ENCODE measurements at places on chromosomes 12 and 14.

GRCh38 chr14:61700104-61700886 lies 5.0 kb downstream of the HIF1A start:
- DNase-seq: no peak

DNA sequence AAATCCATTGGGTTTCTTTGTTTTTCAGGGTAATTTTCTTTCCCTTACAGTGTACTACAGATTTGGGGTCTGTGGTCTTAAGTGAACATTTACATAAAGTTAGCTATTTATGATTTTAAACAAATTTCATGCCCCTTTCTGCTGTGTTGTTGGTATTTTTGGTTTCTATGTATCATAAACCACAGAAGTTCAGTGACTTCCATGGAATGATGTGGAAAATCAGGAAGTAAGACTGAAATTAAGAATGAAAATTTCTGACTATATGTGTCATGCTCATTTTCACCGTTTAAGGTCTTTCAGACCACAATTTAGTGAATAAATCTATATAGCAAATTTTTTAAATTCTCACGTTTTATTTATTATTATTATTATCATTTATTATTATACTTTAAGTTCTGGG lies 31.7 kb downstream of the ETV6 start:
- no peak for DNase-seq

GRCh38 chr14:55799508-55800095 lies 219.6 kb downstream of the KTN1 start:
- DNase-seq: no peak

- no peak for DNase-seq
Measured at GRCh38 chr12:130288206-130288605, 49.5 kb upstream of the PIWIL1 start.

DNA sequence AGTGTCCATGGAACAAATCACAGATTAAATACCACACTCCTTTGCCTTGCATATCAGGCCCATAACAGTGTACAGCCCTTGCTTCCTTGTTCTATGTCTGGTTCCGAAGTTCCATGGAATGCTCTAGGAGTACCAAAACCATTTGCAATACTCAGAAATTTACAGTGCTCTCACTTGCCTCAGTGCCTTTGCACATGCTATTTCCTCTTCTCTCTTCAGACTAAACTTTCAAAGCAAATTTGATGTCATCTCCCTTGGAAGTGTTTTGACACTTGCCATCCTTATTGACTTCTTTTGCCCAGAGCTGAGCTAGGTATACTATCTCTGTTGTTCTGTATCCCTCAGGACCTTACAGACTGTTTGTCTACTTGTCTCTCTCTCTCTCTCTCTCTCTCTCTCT lies 6.1 kb downstream of the ANO4 start:
- DNase-seq: no peak

- DNase-seq: no peak
Measured at GRCh38 chr12:94001691-94002090, 146.7 kb upstream of the PLXNC1 start.

GRCh38 chr14:101814934-101815333 lies 53.4 kb downstream of the PPP2R5C start:
- DNase-seq: no peak

GRCh38 chr12:131912518-131913274 lies 16.4 kb upstream of the PUS1 start:
- DNase-seq: no peak

GRCh38 chr12:92421701-92422100 lies 276.1 kb upstream of the BTG1 start:
- no peak for DNase-seq

GRCh38 chr14:34172550-34173368 lies 221.9 kb upstream of the EGLN3 start:
- no peak for DNase-seq

DNA sequence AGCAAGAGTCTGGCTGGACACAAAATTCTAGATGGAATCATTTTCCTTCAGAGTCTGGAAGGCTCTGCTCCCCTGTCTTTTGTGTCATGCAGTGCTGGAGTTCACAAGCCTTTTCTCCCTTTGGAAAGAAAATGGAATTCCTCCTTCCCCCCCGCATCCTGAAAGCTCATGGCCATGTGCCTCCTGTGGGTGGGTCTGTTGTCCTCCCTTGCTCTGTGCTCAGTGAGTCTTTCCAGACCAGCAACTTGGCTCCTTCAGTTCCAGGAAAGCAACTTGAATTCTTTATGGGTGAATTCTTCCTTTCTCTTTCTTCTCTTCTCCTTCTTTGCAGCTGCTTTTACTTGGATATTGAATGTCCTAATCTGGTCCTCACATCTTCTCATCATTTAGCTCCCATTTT lies 70.2 kb downstream of the TUNAR start:
- no peak for DNase-seq

DNA sequence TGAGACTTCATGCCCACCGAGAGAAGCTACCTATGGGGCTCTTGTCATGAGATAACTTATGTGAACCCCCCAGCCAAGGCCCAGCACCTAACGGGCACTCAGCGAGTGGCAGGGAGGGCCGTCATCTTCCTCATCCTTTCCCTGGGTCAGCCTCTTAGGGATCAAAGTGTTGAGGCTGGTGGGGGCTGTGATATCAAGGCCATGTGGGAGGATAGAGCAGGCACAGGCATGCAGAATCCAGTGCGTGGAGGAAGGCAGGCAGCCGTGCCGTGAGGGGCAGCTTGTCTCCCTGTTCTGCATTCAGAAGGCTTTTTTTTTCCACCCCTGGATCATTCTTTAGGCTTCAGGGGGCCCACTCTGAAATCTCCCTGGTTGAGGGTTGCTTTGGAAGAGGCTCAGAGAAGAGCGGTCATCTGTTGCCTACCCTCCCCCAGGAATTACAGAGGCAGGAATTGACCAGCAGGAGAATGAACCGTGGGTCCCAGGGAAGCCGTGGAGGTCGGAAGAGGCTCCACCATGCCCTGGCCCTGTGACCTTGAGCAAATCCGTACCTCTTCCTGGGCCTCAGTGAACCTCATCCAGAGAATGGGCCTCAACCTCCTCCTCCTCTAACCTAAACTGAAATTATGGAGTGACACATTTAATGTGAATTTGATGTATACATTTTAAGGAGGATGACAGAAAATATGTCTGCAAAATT lies 62.8 kb downstream of the BEGAIN start:
- DNase-seq: no peak

DNA sequence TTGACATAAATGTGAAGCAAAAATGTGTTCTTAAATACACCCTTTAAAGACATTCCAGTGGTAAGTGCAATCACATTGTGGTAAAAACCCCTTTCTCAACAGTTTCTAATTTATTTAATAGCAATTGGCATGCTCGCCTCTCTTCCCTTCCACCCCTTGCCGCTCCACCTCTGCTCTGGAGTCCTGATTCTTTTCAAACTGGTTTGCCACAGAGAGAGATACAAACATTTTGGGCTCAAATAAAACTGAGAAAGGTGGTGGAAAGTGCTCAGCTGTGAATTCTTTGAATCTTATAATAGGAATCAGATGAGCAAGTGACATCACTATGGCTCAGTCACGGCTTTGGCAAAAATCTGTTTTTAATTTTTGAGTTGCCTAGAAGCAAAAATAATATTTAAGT lies 993.9 kb downstream of the GALC start:
- DNase-seq: no peak

DNA sequence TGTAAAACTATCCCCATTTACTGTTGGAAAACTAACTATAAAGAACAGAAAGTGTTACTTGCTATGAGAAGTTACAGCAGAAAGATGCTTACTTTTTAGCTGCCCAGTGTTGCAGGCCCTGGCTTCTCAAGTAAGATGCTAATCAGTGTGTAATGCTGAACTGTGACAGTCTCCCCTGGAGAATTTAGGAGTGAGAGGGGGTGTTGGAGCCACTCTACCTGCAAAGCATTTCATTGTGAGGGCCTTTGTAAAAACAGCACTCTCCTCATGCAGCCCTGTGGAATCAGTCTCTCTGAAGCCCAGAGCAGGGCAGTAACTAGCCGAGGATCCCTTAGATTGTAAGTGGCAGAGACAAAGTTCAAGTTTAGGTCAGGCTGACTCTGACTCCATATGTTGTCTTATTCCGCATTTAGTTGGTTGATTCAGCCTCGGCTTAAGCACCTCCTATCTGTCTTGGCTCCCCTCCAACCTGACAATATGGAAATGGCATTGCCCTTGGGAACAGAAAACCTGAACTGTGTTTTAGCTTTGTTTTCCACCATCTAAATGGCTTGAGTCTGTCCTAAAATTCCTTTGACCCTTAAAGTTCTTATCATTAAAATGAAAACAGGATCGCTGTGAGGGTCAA lies 141.3 kb downstream of the PRKCH start:
- no peak for DNase-seq

DNA sequence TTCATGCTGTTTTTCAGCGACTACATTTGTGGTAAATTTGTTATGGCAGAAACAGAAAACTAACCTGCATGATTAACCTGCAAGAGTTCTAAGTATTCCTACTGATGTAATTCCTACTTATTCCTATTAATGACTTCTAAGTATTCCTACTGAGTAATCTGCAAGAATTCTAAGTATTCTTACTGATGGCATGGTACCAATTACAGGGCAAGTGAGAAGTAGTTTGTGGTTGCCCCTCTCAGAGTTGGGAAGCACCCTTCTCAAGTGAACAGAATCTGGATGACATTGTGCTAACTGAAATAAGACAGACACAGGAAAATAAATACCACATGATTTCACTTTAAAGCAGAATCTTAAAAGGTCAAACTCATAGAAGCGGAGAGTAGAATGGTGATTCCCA lies 100.9 kb upstream of the CPNE8 start:
- no peak for DNase-seq

- DNase-seq: no peak
Measured at GRCh38 chr12:66033151-66033550, 97.4 kb downstream of the LLPH start.

- no peak for DNase-seq
Measured at GRCh38 chr12:96571101-96571862, 81.9 kb downstream of the CFAP54 start.

GRCh38 chr12:6735448-6736191 lies 11.8 kb downstream of the COPS7A start:
- DNase-seq: peak; percentile 54

GRCh38 chr14:44297437-44297836 lies 209.6 kb downstream of the FSCB start:
- DNase-seq: no peak

DNA sequence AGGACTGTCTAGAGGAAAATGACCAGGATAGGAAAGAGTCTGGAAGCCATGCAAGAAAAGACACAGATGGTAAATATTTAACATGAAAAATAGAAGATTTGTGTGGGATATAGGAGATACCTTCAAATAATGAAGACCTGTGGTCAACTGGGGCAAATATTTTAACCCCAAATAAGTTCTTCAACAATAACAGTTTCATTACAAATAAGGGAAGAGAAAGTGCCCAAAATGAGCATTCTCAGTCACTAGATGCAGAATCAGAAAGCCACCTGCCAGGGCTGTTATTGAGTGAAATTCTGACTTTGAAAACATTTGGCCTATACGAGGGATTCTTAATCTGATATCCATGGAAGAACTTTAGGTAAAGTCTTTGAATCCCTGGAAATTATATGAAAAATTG lies 231.2 kb upstream of the PLEKHG7 start:
- DNase-seq: no peak

- DNase-seq: no peak
Measured at GRCh38 chr12:13002301-13003097, 2.4 kb upstream of the HEBP1 start.

DNA sequence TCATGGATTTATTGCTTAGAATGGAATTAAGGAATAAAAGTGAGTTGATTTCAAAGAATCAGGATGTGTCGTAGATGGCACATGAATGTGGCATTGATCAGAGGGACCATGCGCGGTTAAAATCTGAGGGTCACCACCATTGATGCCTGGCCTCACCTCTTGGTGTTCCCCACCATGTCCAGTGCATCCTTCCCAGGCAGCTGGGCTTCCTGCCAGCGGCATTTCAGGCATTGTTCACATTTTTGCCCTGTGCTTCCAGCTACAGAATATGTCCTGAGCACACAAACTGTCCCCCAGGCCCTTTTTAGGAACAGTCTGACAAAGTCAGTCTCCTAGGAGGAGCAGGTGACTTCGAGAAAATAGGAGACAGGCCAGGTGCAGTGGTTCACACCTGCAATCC lies 42.0 kb upstream of the TSPAN9 start:
- DNase-seq: no peak

- DNase-seq: no peak
Measured at GRCh38 chr12:3342051-3342450, 149.0 kb upstream of the PRMT8 start.

DNA sequence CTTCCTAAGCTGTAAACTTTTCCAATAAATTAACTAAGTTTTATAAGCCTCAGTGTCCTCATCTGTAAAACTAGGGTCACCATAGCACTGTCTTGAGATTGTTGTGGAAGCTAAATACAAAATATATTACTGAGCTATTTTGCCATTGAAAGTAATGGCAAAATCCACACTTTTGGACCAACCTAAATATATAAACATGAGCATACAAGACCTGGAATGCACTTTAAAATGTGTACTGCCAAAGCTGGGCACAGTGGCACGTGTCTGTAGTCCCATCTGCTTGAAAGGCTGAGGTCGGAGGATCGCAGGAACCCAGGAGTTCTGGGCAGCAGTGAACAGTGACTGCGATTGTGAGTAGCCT lies 29.8 kb upstream of the SINHCAF start:
- DNase-seq: no peak

DNA sequence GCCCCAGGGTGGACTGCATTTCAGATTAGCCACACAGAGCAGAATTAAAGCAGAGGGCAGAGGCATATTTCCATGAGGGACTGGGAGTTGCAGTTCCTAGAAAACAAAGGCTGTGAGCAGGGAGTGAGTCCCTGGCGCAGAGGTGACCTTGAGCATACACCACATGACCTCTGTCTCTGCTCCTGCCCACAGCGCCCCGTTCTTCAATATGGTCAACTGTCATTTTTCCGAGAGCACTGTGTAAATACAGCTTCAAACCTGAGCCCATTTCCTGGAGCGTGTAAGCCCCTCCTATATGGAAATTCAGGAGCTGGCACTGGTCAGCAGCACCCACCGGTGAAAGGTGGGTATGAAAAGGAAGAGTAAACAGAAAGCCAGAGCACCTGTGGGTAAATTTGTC lies 192.2 kb upstream of the PELI2 start:
- no peak for DNase-seq

- DNase-seq: no peak
Measured at GRCh38 chr14:102496958-102497744, 12.4 kb downstream of the ANKRD9 start.

- no peak for DNase-seq
Measured at GRCh38 chr14:31580234-31580633, 19.0 kb downstream of the NUBPL start.

GRCh38 chr12:98698603-98699463 lies 53.7 kb downstream of the APAF1 start:
- DNase-seq: peak; percentile 59

DNA sequence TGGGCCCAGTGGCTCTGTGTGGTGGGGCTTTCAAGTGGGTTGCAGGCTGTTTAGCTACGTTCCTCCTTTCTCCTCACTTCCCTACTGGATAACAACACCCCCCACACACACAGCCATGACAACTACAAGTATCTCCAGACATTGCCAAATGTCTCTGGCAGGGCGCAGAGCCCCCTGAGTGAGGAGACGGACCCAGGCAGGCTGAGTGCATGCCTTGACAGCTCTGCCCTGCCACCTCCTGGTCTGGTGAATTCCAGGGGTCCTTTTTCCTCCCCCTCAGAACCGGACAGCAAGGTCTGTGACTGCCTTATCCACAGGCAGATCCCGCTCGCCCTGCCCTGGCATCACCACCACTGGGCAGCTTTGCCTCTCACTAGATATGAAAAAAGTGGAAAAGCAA lies 276.5 kb downstream of the TMEM132C start:
- DNase-seq: no peak

All from AML-193 (cell line).